ENCODE measurements at places on chromosomes 12 and 14. TPM values are rescaled to one million over a fixed set of nuclear protein-coding genes. Genes with fewer than 3 reads are reported as not detected.

PRB2 gene
- polyA plus RNA-seq, result 0.94 TPM

PARPBP gene
- 6.6 TPM for polyA plus RNA-seq

DNA sequence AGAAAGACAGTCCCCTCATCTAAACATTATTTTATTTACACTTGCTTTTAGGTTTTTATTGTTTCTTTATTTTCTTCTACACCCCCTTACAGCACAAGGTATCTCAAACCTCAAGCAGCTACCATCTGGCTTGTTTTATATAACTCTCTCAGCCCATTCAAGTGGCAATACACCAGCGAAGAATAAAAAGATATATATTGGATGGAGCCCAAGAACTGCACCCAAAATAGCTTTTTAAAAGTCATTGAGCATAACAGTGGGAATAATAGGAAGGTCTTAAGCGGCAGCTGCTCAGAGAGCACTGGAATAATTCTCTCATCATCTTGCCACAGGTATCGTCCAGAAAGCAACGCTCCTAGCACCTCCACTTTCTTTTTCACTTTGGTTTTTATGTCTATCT lies 322.5 kb downstream of the SYT1 start:
- DNase-seq, result no peak

DNA sequence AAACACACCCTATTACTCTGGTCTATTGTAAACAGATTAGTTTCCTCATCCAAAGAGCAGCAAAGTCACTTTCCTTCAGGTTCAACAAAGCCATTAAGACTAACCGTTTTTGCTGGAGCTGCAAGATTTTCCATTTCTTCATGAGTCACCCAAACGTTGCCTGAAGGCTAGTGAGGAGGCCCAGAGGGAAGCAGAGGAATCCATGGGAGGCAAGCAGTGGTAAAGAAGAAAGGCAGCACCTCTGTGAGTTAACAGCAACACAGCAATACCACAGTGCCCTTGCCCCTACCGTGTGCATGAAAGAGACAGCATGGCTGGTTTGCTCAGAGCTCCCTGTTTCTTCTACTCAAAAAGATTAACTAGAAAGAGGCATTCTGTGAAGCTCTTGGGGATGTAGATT lies 206.3 kb downstream of the ACSS3 start:
- no peak for DNase-seq

GRCh38 chr12:93524386-93525133 lies 47.9 kb upstream of the SOCS2 start:
- no peak for DNase-seq

- no peak for DNase-seq
Observed at GRCh38 chr12:50545786-50546185, 41.0 kb downstream of the DIP2B start.
